ENCODE measurements at places on chromosomes 1 and 21.

DNA sequence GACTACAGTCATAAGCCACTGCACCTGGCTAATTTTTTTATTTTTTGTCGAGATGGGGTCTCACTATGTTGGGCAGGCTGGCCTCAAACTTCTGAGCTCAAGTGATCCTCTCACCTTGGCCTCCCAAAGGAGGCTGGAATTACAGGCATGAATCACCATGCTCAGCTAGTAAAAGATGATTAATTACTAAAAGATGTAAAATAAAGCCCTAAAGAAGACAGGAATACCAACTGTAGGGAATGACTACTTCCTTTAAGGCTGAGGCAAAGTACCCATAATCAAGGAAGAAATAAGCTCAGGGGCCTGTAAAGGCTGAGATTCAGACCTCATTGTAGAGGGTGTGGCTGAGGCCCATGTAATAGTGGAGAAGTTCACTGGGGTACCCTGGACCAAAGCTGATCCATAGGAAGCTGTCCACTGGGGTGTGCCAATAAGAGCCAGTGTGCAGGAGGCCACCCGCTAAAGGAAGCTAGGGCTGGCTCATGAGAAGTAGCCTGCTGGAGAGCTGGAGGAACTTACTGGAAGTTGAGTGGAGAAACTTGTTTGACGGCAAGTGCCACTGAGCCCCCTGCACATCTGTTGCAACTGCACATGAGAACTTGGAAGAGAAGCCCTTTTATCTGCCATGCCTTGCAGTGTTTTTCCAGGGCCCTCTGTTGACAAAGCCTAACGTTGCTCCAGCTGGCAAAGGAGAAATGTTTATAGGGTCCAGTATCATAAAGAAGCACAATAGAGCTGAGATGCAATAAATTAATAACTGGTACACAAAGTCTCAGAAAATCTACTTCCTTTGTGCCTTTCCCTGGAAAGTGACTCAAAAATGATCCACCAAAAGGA lies 17.8 kb upstream of the SERTAD4 start:
- no peak for DNase-seq

DNA sequence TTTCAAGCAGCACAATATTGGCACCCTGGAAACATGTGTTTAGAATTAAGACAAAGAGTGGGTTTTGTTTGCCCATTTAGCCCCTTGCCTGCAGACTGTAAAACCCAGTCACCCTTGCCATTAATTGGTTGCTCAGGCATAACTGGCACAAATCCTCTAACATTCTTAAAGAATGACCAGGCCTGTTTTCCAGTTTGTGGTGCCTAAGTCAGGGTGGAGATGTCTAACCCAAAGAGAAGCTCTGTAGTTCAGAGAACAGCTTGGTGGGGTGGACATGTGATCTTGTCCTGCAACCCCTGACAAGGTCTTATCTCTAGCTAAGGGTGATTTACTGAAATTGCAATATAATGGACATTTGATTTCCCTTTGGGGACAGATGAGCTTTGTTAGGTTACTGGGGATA lies 8.8 kb upstream of the ANGPTL7 start:
- DNase-seq: no peak

- DNase-seq: no peak
Measured at GRCh38 chr1:23344987-23345472, 946 bp upstream of the HNRNPR start.

DNA sequence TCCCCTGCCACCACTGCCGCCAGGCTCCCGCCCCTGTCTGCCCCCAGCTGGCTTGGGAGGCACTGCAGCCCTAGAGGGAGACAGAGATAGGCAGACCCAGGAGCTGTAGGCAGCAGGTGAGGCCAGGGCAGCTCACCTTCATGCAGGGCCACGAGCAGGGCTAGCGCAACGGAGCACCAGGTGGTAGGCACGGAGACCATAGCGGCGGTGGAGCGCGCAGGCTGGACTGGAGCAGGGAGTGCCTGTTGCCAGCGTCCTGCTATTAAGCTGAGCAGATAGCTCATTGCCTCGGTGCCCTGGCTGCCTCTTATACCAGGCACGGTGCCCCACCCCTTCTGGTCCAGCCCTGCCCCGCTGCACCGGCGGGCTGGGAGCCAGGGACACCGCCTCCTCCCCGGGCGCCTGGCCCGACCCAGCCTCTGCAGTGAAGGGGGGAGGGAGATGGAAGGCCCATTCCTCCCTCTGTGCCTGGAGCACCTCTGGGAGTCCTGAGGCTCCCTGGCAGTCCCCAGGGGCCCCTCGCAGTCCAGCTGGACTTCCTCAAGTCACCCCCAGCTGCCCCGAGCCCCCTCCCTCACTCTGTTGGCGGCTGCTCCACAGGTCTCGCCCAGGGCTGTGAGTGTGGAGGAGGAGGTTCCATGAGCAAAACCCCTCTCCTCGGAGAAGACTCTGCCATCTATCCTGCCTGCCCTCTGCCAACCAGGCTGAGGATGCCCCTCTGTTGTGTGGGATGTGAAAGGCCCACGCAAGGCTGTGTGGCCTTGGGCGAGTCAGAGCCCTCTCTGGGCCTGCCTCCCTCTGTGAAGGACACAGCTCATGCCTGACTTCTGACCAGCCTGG lies at the start of gene EDN2:
Gene EDN2, minus strand, starts transcription at position 282 of the 840 bp plus-strand sequence. Its CDS starts 82 bp downstream, at position 200.
- no peak for DNase-seq

DNA sequence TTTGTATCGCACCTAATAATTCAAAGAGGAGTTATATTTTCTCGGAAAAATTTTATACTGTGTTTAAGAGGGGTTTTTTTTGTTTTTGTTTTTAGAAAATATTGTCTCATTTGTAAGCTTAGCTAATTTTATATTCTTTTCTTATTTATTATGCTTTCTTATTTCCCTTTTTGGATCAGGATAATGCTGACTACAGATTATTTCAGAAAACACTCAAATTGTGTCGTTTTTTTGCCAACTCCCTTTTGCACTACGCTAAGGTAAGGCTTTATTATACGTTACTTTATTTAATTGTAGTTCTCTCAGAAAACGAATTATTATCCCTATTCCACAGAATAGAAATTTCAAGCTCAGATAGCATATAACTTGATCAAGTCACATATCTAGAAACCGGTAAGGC lies 26.8 kb upstream of the METTL18 start:
- DNase-seq: no peak

GRCh38 chr1:15902882-15903281 lies 55.4 kb downstream of the SPEN start:
- no peak for DNase-seq

DNA sequence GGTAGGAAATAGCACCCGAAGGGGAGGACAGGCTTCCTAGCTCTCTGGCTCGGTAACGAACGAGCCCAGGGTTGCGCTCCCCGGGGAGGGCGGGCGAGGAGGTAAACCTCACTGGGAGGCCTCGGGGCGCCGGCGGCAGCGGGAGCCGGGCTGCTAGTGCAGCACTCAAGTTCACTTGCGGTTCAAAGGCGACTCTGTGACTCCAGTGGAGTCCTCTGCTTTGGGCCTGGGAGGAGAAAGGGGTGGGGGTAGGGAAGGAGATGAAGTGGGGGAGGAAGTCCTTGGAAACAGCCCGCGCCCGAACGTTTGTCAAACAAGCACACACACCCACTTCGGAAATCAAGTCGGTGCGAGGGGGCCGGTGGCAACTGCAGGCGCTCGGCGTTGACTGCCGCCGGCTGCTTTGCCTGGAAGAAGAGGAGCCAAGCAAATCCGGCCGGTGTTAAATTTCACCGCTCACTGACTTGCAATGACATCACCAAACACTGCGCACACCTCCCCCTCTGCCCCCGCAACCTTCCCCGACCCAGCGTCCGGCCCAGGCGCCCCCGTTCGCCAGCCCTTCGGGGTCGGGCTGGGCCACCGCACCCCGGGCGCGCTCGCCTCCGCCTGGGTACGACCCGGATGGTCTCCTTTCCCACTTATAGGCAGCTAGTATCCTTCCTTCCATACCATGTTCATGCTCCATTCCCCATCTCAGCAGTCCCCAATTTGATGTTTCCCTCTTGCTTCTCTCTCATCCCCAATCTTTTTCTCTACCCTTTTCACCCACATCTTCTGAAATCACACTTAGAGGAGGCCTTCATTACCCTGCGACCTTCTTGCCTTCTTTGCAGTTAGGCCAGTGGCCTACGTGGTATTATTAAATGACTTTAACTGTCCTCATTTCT lies at the start of gene COL24A1:
Gene COL24A1, minus strand, starts transcription at position 207 of the 890 bp plus-strand sequence. CDS start 376 bp downstream, outside the sequence.
- DNase-seq: no peak

DNA sequence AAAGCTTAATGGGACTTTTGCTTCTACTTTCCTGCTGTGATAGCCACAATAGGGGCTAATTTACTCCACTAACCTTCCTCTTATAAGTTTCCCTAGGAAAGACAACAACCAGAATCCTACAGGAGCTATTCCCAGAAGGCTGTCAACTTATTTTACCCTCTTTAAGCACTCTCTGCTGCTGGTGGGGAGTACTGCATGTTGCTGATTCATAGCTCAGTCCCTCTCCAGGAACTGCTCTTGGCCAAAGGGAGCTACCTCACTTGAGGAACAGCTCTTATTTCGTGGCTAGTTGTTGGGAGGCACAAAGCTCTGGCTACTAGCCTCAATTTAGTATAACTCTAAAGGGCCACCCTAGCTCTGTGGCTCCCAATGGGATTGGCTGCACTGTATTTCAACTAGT lies 37.2 kb downstream of the ADSS2 start:
- DNase-seq: no peak

- no peak for DNase-seq
Measured at GRCh38 chr1:42676534-42677087, 5.6 kb upstream of the YBX1 start.

Data from activated naive CD4-positive, alpha-beta T cell (primary cell).